ENCODE measurements at places on chromosomes 2 and 18.

- no peak for DNase-seq
Observed at GRCh38 chr2:143251681-143252080, 122.5 kb downstream of the ARHGAP15 start.

DNA sequence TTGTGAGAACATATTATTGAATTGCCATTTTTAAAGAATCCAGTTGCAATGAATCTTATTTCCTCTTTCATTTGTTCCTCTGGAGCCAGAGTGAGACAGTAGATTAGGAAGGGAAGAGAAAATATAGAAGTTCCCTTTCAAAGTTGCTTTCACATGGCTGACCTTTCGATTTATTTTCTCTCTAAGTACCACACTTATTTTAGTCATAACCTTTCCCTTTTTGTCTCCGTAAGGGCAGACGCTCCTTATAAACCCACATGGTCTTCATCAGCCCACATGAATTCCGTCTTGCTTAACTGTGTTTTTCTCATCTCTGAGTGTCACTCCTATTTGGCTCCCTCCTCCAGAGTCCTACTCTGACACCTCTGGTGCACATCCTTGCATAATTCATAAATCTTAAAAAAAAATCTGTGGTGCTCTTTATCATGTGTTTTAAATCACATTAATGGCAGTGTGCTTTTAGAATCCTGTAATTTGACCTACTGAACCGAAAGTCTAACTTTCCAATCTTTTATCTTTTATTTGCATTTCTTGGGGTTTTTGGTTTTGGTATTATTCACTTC, 38.5 kb upstream of the ZNF396 start:
- DNase-seq = no peak

GRCh38 chr2:129798626-129799025, 180.8 kb upstream of the RAB6C start:
- no peak for DNase-seq

DNA sequence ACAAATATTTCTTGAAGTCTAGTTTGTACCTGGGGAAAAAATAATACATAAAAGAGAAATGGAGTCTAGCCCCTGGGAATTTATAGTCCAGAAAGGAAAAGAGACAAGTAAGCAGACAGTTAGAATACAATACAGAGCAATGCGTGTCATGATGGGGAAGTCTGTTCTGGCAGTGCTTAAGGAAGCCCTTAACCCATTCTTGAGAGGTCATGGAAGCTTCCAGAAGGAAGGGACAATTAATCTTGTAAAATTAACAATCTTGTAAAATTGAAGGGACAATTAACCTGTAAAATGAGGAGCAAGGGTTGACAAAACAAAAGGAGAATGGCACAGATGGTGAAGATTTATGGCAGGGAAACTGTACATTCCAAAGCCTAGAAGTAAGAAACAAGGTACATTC, 66.7 kb downstream of the METTL4 start:
- DNase-seq = no peak

DNA sequence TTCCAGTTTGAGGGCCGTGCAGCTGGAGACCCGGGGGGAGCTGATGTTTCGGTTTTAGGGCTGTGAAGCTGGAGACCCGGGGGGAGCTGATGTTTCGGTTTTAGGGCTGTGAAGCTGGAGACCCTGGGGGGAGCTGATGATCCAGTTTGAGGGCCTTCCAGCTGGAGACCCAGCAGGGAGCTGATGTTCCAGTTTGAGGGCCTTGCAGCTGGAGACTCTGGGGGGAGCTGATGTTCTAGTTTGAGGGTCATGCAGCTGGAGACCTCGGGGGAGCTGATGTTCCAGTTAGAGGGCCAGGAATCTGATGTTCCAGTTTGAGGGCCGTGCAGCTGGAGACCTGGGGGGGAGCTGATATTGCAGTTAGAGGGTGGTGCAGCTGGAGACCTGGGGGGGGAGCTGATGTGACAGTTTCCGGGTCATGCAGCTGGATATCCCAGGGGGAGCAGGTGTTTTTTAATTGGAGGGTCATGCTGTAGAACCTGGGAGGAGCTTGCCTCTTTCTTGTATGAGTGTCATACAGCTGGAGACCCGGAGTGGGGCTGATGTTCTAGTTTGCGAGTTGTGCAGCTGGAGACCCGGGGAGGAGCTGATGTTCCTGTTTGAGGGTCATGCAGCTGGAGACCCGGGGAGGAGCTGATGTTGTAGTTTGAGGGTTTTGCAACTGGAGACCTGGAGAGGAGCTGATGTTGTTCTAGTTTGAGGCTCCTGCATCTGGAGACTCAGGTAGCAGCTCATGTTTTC, 153.2 kb downstream of the RTP5 start:
- DNase-seq = no peak

- DNase-seq = no peak
Observed at GRCh38 chr18:12811191-12811950, 72.7 kb downstream of the PTPN2 start.

GRCh38 chr2:54212456-54212855, 43.6 kb downstream of the TSPYL6 start:
- no peak for DNase-seq

DNA sequence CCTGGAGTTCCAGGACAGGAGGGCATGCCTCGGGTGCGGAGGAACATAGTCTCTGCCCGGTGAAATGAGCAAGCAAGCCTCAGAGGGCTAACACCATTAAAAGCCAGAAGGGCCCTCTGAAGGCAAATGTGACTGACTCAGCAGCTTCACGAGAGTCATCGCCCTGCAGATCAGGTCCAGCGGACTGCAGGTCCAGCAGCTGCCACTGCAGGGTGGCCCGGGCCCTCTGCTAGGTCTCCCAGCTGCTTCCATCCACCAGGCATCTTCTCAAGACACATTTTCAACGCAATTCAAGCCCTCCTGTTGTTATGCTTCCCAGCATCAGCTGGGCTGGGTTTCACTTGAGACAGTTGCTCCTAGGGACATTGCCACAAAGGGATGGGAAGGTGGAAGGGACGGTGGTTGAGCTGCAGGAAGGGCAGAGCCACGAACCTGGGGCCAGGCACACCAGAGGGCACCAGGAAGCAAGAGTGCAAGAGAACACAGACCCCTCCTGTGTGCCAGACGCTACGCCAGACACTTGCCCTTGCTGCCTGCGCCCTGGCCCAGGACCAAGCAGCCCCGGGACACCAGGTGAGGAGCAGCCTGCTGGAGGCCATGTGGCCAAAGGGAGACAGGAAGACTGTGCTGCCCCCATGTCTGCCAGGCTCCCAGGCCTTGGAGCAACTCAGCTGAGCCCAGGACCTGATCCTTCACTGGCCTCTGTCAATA, 173.0 kb downstream of the HDAC4 start:
- DNase-seq = no peak

GRCh38 chr2:218694405-218695145, 16.1 kb upstream of the TTLL4 start:
- no peak for DNase-seq

Measured in urinary bladder (tissue), 4 donors.